CD8-positive, alpha-beta memory T cell (primary cell): ENCODE measurements at places on chromosomes 7 and 10. TPM values are rescaled to one million over a fixed set of nuclear protein-coding genes. Genes with fewer than 3 reads are reported as not detected.

GRCh38 chr10:100810091-100810834 lies 64.9 kb downstream of the PAX2 start:
- DNase-seq: no peak
- H3K27ac ChIP-seq: no peak overlapping the region
- peaks cover 3% of the 10 kb centered on the region for H3K27me3 ChIP-seq
- no peak overlapping the region for H3K4me3 ChIP-seq
- no peaks in the 10 kb centered on the region for H3K4me1 ChIP-seq
- H3K36me3 ChIP-seq: no peaks in the 10 kb centered on the region

DNA sequence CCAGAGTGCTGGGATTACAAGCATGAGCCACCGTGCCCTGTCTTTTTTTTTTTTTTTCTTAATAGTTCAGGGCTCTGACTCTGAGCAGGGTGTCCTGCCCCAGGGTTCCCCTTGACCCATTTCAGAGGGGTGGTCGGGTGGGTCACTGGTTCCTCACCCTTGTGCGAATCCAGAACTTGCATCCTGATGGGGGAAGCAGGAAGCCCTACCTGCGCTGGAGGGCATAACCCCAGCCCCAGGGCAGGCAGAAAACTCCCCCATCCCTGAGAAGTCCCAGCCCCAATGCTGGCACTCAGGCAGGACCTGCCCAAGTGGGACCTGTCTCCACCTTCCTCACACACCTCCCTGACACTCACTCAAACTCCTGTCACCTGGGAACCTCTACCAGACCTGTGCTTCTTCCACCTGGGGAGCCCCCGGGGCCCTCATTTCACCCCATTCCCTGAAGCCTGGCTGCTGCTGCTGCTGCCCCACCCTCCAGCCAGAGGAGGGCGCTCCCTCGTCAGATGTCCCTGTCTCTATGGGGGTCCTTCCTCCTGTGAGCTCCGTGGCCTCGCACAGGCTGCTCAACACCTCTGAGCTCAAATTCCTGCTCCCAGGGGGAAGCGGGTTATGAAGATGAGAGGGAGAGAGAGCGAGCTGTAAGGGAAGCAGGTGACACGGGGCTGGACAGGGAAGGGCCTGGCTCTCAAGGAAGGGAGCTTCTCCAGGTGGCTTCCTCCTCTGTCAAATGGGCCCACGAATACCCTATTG lies 15.1 kb upstream of the ZNF273 start:
- no peaks in the 10 kb centered on the region for H3K4me1 ChIP-seq
- H3K36me3 ChIP-seq: no peaks in the 10 kb centered on the region
- no peaks in the 10 kb centered on the region for H3K27me3 ChIP-seq
- H3K27ac ChIP-seq: no peak overlapping the region
- peak overlapping the region; percentile 73 for H3K4me3 ChIP-seq
- peak; percentile 33 for DNase-seq

DNA sequence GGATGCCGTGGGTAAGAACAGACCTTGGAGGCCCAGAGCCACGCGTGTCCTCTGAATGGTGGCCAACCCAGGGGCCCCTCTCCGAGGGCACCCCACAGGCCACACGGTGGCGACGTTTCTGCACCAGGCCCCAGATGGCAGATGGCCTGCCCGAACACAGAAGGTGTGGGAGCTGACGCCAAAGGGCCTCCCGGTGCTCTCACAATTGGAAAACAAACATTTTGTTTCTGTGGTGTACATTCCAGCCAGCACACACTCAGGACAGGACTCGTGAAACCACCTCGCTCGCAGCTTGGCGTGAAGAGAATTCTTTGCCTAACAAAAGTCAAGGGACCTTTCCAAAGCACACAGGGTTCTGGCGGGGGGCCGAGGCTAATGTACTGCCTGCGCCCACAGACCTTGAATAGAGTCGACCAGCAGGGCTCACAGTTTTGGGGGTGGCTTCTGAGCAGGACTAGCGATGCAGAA lies 112.1 kb downstream of the FAM53B start:
- peaks cover 64% of the 10 kb centered on the region for H3K4me1 ChIP-seq
- H3K4me3 ChIP-seq: no peak overlapping the region
- no peaks in the 10 kb centered on the region for H3K27me3 ChIP-seq
- H3K27ac ChIP-seq: no peak overlapping the region
- no peaks in the 10 kb centered on the region for H3K36me3 ChIP-seq
- peak; percentile 30 for DNase-seq

DNA sequence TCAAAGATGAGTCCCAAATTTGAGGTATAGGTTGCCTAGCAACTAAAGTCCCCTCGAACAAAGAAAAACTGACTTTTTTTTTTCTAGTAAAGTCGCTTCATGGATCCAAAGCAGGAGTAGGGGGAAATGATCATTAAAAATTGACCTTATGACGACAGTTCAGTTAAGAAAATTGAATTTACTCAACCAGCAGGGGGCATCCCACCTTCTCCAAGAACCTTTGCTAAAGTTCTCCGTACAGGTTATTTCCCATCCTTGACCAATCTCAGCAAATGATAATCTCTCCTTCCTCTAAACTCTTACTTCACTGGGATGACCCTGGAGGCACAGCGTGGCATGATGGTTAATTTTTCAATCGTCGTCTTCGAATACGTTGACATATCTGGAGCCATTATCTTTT lies 228.3 kb downstream of the CALN1 start:
- no peak for DNase-seq
- no peaks in the 10 kb centered on the region for H3K27me3 ChIP-seq

DNA sequence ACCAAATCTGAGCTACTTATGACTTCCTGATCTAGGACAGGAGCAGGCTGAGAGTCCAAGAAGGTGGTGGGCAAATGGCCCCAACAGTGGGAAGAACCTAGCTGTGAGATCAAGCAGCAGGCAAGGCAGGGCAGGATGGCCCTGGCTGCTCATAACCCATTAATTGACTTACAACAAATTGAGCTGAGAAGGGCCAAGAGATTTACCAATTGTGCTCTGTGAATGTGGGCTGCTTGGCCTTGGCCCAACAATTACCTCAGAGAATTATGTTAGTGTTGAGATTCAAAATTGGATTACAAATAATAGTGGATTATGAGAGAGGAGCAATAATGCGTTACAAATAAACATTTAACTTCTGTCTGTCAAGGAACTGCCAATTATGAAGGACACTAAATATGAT lies 956.5 kb downstream of the KCNMA1 start:
- no peaks in the 10 kb centered on the region for H3K4me1 ChIP-seq
- DNase-seq: no peak
- H3K27ac ChIP-seq: no peak overlapping the region

- H3K27ac ChIP-seq: no peak overlapping the region
- DNase-seq: no peak
- H3K27me3 ChIP-seq: no peaks in the 10 kb centered on the region
- no peaks in the 10 kb centered on the region for H3K4me1 ChIP-seq
Observed at GRCh38 chr7:72435366-72435765, 23.2 kb upstream of the CALN1 start.

GALNT17 gene
- total RNA-seq: not detected

FAM131B gene
- 2.8 TPM for total RNA-seq
